ENCODE measurements at places on chromosomes 6 and 20.
A peak's percentile ranks its signal among the peaks of the same experiment; 100 is the strongest.

GRCh38 chr6:7594579-7595125 is 4.7 kb downstream of the SNRNP48 start:
- DNase-seq: no peak

- DNase-seq: no peak
Measured at GRCh38 chr20:58600756-58601155, 50.3 kb upstream of the STX16 start.

DNA sequence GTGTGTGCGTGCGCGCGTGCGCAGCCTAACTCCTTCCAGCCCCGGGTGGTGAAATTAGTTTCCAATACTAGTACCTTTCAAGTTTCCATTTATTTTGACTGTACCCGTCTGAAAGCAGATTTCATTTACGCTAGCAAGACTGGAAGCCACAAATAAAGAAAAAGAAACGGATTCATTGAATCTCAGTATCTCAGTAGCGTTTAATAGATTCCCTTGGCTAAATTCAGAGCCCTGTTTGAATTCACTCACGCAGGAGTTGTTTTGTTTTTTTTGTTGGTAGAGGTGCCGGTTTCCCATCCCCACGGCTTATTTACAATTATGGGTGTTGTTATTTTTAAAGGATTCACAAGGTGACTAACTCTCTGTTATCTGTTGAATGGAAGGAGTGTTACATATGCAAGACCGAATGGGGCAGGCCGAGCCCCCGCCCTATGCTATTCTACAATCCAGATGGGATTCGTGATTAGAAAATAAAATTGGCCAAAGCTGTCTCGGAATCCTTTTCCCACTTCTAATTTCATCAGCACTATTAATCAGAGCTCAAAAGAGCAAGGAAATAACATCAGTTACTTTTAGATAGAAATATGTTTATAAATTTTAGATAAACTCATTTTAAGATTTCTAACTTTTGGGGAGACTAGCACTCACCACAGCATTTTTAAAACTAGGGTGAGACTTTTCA is 2.3 kb upstream of the INSM1 start:
- no peak for DNase-seq

DNA sequence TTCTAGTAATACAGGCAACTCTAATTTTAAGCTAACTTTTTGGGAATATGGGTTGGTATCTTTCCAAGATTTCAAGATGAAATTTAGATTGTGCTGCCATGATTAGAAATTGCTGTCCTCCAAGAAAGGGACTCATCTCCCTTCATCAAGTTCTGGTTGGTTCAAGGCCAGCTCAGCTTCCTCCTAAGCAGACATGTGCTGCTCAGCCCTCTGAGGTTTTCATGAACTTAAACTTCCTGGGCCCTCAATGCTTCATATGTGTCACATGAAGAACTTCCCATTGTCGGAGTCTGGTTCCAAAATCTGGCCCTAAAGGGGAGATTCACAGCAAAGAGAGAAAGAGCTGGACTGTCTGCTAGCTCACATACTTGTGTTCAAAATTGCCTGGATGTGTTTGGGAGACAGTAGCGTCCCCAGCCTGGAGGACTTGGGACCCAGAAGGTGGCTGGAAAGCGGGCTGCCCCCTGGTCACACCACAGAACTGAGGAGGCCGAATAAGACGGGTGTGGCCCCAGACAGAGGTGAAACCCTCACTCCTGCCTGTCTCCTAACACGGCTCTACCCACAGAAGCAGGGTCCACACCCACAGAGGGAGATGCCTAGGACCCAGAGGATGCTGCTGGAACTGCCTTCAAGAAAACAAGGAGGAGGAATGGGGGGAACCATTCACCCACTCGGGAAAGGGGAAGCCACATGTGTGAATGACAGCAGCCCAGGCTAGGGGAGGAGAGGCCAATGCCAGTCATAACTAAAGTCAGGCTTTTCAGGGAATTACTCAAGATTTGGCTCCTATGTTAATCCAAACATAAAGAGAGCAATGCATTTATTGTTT is 54.3 kb upstream of the GPR31 start:
- no peak for DNase-seq

- DNase-seq: no peak
Measured at GRCh38 chr6:105250533-105250932, 70.7 kb upstream of the POPDC3 start.

GRCh38 chr6:150730801-150731457 is 131.2 kb downstream of the PLEKHG1 start:
- DNase-seq: no peak

DNA sequence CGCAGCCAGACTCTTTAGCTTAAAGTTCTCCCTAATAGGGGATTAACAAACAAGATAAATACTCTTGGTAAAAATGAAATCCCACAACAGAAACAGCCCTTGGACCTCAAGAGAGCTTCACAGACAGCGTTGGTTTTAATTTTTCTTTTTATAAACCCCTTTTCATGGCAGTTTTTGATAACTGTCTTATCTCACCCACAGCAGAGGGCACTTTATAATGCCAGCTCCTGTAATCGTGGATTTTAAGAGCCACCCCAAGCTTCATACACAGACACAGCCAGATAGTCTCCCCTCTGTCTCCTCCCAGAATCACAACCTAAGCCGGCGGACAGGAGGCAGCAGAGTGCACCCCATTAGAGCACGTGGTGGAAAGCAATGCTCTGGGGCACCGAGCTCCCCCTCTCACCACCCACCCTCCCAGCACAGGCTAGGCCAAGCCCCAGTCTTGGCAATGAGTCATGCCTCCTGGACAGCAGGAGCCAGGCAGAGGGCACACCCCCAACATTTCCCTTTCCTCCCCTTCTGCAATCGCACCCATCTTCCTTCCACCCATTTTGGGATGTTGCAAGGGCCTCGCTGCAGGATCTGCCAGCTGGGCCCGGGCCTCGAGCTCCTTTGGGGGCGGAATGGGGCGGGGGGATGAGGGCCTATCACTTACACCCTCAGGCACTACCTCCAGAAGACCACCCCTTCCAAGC is 2.4 kb downstream of the JAG1 start:
- no peak for DNase-seq

- DNase-seq: no peak
Measured at GRCh38 chr6:135329851-135330803, 149.0 kb downstream of the MYB start.

GRCh38 chr6:30626484-30627366 is at the start of gene ATAT1:
ATAT1 (plus strand) TSS chr6:30626874.
- DNase-seq: peak; percentile 86

- no peak for DNase-seq
Measured at GRCh38 chr6:68653706-68654089, 18.6 kb downstream of the ADGRB3 start.

- DNase-seq: no peak
Measured at GRCh38 chr6:44702292-44702691, 314.8 kb downstream of the CDC5L start.

DNA sequence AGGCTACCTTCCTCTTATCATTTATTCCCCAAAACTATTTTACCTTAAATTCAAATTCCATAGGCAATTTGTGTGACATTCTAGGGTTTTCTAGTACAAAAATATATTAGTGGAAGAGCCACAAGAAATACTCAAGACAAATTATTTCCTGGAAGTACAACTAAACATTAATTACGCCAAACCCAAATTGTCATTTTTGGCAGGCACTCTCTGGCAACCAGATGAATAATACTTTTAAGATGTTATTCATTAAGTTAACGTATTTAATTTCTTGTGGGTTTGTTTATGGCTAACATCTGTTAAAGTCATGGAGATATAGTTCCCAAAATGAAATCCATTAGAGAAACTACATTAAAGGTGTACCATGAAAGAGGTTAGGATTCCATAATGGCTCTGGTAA is 40.5 kb downstream of the HMGN3 start:
- no peak for DNase-seq

DNA sequence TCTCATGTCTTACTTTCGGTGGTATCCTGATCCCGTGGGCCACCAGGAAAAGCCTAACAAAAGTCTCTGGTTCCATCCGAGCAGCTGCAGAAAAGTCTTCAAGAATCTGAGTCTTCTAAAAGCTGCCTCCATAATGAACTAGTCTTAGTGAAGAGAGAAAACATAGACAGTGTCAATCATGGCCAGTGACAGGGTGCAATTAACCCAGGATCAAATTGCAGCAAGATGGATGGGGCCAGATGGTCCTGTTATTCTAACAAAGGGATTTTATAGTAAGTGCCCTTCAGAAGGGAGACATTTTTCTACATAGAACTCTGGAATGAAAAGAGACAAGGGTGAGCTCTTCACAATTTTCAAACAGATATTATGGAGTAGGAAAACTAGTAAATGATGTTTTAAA is 281.6 kb upstream of the ZFP64 start:
- DNase-seq: no peak

DNA sequence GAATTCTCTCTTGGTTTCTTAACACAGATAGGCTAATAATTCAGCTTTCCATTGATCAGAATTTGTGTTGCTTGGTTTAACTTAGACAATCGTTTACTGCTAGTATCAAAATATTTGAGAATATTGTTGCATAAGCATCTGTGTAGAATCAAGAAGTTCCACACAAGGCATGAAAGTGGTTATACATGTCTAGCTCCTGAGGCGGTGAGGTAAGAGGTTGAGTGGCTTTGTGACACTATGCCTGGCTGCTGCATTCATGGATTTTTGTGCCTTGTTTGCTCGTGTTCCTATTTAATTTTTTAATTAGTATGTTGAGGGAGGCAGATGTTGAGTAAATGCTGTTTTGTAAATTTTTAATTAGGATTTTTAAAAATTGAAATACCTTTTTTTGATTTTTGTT is 10.2 kb downstream of the PKIB start:
- no peak for DNase-seq

GRCh38 chr6:105452924-105453756 is 50.3 kb upstream of the PREP start:
- DNase-seq: peak; percentile 12

DNA sequence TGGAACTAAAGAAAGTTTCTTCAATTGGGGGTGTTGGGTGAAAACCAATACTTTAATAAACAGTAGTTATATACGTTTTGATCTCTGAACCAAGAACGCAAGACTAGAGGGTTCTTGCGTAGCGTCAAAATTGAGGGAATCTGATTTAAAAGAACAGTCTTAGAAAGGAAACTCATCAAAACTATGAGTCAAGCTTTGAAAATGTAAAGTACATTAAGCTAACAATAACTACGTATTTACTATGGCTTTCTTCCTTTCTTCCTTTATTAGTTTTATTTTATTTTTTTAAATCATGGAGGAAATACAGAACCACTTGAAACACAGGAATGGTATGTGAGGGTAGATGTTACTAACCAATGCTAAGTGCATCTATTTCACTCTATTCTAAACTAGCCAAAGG is 287.0 kb upstream of the RSPO3 start:
- no peak for DNase-seq

- no peak for DNase-seq
Measured at GRCh38 chr6:45494416-45495135, 116.8 kb upstream of the SUPT3H start.

GRCh38 chr6:87939776-87940175 is 107.9 kb upstream of the SPACA1 start:
- no peak for DNase-seq

DNA sequence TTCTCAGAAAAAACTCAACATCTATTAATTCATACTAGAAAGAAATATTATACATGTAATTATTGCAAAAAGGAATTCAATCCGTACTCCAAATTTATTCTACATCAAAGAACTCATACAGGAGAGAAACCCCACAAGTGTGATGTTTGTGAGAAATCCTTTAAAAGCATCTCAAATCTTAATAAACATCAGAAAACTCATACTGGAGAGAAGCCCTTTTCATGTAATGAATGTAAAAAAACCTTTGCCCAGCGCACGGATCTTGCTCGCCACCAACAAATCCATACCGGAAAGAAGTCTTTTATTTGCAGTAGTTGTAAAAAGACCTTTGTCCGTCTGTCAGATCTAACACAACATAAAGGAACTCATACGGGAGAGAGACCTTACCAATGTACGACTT is 22.0 kb downstream of the ZNF334 start:
- no peak for DNase-seq

DNA sequence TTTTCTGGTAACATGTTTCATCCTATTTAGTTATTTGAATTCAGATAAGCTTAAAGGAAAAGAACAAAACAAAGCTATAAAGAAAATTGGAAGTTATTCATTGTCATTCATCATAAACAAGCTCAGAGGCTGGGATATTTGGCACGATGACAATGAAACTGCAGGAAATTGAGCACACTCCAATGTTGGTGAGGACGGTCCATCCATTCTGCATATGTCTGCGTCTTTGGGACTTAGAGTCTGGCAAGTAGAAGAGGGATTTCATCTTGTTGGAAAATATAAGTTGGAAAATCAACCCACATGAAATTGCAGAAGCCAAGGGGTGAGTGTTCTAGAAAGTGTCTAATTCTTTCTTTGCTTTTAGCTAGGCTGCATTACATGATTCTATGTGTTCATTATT is 78.4 kb downstream of the HDGFL1 start:
- no peak for DNase-seq

GRCh38 chr20:36336204-36336603 is 30.1 kb downstream of the DLGAP4 start:
- DNase-seq: no peak

DNA sequence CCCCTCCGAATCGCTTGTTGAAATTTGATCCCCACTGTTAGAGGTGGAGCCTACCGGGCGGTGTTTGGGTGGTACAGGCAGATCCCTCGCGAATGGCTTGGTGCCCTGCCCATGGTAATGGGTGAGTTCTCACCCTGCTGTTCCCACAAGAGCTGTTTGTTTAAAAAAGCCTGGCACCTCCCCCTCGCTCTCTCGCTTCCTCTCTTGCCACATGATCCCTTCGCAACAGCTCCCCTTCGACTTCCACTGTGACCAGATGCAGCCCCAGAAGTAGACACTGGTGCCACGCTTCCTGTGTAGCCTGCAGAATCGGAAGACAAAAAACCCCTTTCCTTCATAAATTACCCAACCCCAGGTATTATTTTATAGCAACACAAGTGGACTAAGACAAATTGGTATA is 292.2 kb upstream of the QKI start:
- no peak for DNase-seq

- DNase-seq: no peak
Measured at GRCh38 chr6:137802408-137803182, 64.5 kb upstream of the TNFAIP3 start.

DNA sequence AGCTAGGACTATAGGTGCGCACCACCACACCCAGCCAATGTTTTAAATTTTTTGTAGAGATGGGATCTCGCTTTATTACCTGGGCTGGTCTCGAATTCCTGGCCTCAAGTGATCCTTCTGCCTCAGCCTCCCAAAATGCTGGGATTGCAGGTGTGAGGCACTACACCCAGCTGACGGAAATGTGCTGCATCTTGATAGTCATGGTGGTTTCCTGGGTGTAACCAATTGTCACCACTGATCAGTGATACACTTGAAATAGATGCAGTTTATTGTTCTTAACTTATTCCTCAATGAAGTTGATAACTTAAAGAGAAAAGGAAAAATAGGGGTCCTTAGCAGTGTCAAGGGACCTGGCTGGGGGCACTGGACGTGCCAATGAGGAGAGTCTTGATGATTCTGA is 92.4 kb downstream of the PPP1R14C start:
- DNase-seq: no peak

GRCh38 chr20:43537921-43538877 is 20.6 kb upstream of the SGK2 start:
- DNase-seq: peak; percentile 41

- DNase-seq: no peak
Measured at GRCh38 chr6:100468016-100468622, 3.4 kb upstream of the SIM1 start.

GRCh38 chr6:39801456-39802251 is 9.5 kb downstream of the DAAM2 start:
- DNase-seq: no peak

- DNase-seq: no peak
Measured at GRCh38 chr20:42628683-42629082, 561.0 kb downstream of the PTPRT start.

- no peak for DNase-seq
Measured at GRCh38 chr6:75550544-75551167, 51.0 kb upstream of the SENP6 start.

Data from activated CD4-positive, alpha-beta T cell treated with anti-CD3 and anti-CD28 coated beads, Interleukin-2, amount 50 U/mL, for 4 hours (primary cell).